ENCODE measurements at places on chromosomes 7 and 10. TPM values are rescaled to one million over a fixed set of nuclear protein-coding genes. Genes with fewer than 3 reads are reported as not detected.

Gene NPC1L1
- total RNA-seq, result 3.8 TPM

Gene RGR
- 0.71 TPM for total RNA-seq

Gene ACTL6B
- not detected for total RNA-seq

Gene MYPN
- not detected for total RNA-seq

DNA sequence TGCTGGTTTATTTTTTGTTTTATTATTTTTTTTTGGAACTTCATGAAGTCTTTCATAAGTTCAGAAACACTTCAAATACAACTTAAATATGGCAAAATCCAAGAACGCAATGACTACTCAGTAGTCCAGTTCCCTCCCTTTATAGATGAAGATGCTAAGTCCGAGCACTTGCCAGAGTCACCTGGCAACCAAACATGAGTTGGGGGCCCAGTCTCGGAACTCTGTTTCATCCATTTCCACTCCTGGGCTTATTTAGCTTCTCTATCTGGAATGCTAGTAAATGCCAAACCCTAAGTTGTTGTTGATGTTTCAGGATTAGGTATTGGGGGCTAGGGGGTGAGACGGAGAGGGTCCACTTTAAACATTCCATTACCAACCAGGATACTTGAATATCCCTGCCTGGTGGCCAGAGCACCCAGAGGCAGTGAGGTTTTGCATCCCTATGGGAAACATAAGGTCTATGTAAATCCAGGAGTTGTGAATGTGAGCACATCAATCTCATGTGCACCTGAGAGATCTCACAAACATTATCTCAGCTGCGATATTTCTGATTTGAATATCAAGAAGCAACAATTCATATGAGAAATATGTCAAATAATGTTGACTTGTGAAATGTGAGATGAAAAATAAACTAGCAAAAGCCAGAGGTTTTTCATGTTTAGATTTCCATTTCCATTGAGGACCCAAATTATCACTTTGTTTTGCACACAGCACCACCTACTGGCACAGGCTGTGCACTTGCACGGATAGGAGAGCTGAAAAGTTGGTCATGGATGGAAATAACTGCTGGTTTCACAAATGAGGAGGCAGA, 129.3 kb downstream of the PKD1L1 start:
- DNase-seq, result peak; percentile 70

DNA sequence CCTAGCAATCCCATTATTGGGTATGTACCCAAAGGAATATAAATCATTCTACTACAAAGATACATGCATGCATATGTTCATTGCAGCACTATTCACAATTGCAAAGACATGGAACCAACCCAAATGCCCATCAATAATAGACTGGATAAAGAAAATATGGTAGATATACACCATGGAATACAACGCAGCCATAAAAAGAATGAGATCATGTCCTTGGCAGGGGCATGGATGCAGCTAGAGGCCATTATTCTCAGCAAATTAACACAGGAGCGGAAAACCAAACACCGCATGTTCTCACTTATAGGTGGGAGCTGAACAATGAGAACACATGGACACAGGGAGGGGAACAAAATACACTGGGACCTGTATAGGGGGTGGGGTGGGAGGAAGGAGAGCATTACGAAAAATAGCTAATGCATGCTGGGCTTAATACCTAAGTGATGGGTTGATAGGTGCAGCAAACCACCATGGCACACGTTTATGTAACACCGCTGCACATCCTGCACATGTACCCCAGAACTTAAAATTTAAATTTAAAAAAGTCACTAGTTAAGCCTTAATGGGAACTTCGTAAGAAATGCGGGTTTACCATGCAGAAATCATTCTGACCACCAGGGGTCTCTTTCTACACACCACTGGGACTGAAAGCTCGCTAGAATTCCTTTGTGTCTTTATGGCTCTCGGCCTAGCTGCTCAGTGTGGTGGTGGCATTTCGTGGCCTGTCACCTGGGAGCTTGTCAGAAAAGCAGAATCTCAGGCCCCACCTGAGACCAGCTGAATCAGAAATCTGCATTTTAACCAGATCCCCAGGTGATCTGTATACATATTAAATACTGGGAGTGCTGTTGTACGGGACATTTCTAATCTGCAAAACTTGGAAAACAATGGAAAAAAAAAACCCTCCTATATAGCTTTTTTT, 9.5 kb downstream of the ANKRD1 start:
- peak; percentile 81 for DNase-seq

DNA sequence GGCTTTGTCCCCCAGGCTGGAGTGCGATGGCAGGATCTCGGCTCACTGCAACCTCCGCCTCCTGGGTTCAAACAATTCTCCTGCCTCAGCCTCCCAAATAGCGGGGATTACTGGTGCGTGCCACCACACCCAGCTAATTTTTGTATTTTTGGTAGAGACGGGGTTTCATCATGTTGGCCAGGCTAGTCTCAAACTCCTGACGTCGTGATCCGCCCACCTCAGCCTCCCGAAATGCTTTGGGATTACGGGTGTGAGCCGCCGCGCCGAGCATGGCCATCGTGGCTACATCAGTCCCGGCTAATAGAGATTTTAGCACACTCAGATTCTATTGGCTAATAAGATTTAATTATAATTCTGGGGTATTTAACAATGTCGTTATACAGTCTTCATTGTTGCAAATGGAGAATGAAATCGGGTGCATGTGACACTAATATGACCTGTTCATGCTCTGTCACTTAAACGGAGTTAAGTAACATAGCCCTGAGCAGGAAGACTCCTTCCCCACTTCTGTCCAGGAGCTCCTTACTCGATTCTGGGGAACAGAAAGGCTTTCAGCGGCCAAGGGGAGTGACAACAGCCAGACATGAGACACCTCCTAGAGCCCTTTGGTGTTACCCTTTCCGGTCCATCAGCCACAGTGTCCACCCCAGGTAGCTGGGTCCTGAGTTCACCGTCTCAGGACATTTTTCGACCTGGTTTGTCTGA, 40.9 kb upstream of the FAM20C start:
- no peak for DNase-seq

DNA sequence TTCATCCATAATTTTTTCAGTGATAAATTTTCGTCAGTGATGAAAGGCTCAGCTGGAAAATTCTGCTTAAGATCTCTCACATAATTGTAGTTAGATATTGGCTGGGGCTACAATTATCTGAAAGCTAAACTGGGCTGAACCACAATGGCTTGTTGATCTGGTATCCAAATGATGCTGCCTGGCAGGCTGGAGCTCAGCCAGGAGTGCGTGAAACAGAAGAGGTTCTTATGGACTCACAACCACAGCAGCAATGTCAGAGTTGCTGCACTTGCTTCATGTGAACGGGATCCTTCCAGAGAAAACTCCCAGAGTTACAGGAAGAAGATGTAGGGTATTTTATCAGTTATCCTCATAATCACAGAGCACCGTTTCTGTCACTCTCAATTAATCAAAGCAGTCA, 533.2 kb upstream of the POM121L12 start:
- no peak for DNase-seq

- DNase-seq, result no peak
Observed at GRCh38 chr7:90595342-90595800, 750 bp upstream of the CDK14 start.

GRCh38 chr7:133676805-133677370, 424.0 kb downstream of the EXOC4 start:
- DNase-seq, result no peak

DNA sequence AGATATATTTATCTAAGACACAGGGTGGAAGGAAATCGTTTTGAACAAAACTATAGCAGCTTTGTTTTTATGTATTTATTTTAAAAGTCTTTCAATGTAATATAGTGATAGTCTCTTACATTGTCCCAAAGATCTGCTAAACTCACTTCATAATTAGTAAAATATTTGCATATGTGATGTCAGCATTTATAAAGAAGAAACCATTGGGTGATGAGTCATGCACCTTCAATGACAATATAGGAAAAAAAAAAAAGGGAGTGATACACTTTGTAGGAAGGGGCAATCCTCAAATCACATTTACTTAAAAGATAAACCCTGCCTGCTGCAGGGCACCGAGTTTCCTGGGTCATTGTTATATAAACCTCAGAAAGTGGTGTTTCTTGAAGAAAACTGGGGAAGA, 112.4 kb upstream of the SEMA3C start:
- DNase-seq, result no peak

DNA sequence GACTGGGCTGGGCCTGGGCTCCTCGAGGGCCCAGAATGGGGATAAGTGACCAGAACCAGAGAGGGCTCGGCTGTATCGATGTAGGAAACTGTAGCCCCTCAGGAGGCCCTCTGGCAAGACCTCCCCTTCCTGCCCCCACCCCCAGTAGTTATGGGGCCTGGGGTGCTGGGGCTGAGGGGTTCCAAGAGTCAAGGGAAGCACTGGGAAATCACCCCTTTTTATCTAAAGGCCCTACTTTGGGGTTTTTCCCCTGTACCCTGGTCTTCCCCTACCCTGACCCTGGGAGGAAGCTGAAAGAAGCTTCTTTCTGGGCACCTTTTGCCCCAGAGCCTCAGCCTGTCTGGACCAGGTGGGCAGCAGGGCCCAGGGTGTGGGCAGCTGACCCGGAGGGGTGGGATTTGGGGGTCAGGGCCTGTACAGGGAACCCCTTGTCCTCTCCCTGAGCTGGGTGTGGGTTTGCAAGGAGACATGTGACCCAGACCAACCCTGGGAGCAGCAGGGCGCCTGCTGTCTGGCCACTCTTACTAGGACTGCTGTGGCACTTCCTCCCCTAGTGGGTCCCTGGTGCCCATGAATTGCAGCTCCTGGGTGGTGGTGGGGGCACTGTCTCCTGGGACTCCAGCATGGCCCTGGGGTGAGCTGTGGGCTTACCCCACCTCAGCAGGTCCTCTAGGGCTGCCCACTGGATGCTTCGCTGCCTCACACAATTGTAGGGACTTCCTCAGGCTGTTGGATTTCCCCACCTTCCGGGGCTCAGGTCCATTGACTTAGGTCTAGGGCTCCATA, 1.5 kb downstream of the IRF5 start:
- DNase-seq, result no peak

GRCh38 chr10:60384011-60384410, 5.7 kb downstream of the ANK3 start:
- no peak for DNase-seq

All from HepG2 (cell line).